Dermis blood vessel endothelial cell (primary cell): ENCODE measurements at places on chromosomes 12 and 14. TPM values are rescaled to one million over a fixed set of nuclear protein-coding genes. Genes with fewer than 3 reads are reported as not detected.

AQP6 gene
- 0.05 TPM in 1 of 2 replicates, not detected in the other for total RNA-seq

DNA sequence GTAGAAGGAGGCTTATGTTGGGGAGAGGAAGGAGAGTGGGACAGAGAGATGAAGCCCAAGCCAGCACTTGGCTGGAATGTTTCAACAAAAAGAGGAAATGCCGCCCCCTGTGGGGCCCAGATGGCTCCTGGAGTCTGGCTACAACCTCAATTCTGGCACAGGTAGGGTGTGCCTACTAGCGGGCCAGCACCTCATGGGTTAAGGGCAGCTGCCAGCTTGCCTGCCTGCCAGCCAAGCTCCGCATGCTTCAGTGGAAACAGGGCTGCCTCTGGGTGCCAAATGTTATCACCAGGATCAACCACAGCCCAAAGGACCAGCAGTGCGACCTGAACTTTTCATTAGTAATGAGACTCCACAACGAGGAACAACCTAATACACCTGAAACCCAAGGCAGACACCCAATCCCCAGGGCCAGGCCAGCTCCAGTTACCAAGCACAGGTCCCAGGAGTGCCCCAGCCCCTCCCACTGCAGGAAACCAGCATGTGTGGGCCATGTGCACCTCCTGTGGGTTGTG is 11.3 kb downstream of the RAB15 start:
- DNase-seq = no peak

KRT85 gene
- total RNA-seq = not detected in 2 replicates

- peak; percentile 55 for DNase-seq
Observed at GRCh38 chr12:124898200-124898922, 16.1 kb downstream of the UBC start.

APEX1 gene
- total RNA-seq = 63.1 and 83.3 TPM in 2 replicates
